ENCODE measurements at places on chromosomes 12 and 14.
A peak's percentile ranks its signal among the peaks of the same experiment; 100 is the strongest.

DNA sequence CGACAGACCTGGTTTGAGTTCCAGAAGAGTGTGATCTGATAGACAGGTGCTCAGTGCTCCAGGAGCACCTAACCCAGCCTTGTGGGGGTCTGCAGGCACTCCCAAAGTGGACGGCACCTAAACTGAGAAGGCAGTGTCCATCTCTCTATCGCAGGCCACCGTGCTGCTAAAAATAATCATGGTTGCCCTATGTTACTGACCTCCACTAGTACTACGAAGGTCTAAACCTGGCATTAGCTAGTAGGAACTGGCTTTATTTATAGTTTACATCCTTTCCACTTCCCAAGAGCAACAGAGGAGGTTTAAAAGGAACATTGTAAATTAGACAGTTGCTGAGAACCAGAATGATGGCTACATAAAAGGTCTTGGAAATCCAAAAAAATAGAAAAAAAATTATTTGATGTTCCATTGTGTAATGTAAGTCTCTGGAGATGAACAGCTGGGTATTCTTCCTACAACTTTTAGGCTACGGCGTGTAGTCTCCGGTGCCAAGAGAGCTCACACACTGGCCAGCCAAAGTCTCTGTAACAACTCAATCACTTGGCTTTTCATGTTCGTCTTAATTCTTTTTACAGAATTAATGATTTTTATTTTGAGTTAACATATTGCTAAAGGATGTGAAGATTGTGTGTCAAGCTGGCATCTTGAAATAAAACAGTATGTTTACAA is 27.3 kb downstream of the PPFIBP1 start:
- no peak for DNase-seq

DNA sequence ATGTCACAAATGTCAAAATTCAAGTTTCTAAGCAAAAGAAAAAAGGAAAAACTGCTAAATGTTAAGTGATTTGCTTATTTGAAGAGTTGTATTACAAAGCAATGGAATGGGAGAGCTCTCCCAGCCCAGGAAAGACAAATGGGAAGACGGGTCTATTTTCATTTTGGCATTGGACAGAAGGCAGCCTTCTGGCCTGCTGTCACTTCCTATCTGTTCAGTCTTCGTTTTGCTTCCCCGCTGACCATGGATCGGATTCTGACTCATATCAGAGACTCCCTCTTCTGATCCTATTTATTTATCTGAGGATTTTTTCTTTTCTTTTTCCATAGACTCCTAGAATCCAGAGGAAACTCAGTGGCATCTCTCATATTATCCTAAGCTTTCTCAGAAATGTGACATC is 634.9 kb downstream of the DIO2 start:
- no peak for DNase-seq

- DNase-seq: peak; percentile 42
These were observed at the start of gene RASSF3 for GRCh38 chr12:64610079-64610659. Gene RASSF3, plus strand, starts transcription at chr12:64610495. Its CDS starts 138 bp downstream, at chr12:64610633.

- no peak for DNase-seq
These were observed 18.6 kb downstream of the GSTZ1 start for GRCh38 chr14:77339407-77339806.

- no peak for DNase-seq
These were observed 34.0 kb upstream of the KCNK13 start for GRCh38 chr14:90027842-90028241.

DNA sequence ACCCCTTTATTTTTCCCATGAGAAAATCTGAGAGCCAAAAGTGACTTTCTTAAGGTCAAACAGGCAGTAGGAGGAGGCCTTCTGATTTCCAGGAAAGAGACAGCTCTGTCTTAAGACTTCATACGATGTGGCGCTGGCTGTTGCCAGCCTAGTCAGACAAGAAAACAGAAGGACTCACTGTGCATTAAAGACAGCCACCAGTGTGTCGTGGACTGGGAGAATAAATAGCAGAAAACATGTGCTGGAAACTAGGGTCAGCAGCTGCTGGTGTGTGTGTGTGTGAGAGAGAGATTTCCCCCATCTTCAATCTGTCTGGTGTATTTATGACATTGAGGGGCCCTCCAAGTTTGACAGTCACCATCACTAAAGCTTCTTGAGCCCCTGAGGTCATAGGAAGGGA is 708.6 kb upstream of the TMEM132C start:
- no peak for DNase-seq

DNA sequence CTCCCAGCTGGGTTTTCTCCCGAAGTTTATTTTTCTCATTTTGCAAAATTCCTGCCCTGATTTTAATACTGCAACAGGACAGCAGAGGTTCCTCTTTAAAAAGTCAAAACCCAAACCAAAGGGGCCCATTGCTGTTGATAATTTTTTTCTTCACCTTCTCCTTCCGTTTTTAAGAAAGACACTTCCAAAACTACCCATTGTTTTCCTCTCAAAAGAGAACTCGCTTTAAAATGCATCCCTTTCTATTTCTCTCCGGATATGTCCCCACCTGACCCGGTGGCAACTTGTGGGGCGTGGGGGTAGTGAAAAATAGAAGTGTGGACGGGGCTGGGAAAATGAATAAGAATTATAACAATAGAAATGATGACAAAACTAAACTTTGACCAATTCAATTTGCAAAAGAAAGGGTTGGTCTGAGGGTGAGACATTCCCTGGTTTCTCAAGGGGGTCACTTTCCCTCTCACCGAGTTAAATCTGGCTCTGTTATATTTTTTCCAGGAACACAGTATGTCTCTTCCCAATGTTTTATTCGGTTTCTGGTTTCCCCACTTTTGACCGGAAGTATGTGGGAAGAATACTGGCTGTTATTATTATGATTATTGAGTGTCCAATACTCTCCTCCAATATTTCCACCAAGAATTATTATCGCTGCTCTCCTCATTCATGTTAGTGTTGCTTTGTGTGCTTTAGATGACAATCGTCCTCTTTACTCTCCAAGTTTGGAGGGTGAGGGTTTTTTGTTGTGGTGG is 4.1 kb upstream of the TBX5 start:
- no peak for DNase-seq

DNA sequence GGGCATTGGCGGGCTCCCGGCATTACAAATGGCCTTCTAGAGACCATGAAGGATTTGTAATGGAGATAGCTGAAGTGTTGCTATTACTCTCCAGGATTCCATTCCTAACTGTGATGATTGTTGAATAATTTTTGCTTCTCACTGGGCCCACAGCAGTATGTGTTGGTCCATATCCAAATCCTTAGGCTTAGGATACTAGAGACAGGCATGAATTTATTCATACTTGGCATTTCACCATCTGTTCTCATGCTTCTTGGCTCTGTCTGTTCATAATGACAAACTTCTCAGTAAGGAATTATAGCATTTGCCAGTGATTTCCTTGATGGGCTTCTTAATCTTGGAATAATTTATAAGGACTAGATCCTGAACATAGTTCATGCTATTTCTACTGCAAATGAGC is 832.9 kb downstream of the C12orf50 start:
- no peak for DNase-seq

DNA sequence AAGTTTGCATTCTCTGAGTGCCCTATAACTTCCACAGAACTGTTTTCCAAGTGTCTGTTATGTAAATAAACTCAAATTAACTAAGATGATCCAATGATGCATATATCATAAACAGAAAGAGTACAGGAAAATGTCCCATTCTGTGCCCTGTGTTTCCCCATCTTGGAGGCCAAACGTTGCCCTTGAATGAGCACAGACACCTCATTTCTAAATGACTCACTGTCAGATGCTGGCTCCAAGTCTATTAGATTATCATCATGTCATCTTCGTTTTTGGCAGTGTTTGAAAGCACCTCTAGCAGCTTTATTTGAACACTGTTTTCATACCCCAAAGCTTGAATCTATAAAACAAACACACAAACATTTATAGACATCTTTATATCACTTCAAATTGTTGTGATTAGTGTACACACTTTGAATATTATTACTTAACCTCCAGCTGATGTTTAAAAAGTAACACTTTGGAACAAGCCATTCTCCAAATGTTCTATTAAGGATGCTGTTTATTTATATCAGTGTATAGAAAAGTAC is 424.2 kb downstream of the NOVA1 start:
- DNase-seq: no peak

DNA sequence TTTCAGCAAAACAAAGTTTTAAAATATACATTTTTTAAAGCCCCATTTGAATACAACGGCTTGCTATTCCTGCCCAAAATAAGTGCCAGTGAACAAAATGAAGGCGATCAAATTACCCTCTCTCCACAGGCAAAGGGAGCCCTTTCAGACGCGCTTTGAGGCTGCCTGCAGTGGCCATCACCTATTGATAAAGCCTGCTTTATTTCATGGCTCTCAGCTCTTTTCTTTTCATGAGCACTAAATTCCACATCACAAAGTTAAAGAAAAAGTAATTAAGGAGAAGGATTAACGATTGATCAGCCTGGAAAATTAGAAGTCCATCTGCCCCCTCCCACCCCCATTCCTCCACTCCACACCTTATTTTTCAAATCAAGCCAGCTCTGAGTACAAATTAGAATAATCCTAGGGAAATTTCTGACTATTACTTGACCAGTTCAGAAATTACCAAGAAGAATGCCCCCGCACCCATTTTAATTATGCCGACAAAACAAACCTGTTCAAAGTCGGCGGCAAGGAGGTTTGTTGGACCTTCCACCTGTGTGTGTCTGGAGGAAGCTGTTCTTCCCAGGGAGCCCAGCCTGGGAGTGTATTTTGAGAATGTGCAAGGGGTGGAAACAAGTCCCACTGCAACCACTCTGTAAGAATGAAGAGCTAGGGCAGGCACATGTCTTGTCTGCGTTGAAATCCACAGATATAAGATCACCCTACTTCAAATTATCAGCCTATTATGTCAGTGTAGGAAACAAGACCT is 64.2 kb upstream of the RIC8B start:
- peak; percentile 10 for DNase-seq

DNA sequence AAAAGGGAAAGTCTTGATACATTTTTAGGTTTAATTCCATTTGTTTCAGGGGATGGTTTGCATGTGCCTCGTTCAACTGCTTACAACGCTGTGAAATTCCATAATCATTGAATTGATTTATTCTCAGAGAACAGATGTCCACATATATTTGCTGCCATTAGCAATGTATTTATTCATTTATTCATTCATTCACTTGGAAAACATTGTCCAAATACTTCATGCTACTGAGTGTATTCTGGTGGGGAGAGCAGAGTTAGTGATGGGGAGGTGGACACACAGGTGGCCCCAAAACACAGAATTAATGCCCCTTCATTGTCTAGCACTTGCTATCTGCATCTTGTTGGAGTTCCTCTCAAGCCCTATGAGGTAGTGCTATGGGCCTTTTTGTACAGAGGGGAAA is 141.2 kb upstream of the PARP11 start:
- DNase-seq: no peak

- no peak for DNase-seq
These were observed 12.7 kb downstream of the NGDN start for GRCh38 chr14:23481979-23482822.

- no peak for DNase-seq
These were observed 29.6 kb downstream of the NAA30 start for GRCh38 chr14:57420033-57420432.

DNA sequence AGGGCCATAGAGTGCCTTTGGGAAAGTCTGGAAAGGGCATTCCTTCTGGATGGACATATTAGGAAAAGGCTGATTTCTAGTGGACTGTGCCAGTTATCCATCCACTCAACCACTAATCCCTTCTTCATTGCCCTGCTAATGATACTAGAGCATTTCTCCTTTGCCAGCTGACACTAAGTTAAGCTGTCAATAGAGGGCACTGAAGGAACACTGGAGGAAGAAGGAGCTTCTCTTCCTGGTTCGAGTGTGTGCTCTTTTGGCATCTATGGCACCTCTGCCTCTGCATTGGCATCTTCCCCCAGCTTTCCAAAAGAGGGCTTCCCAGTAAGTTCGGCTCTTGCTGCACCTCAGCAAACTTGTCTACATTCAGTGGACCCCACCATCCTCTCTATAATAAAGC is 165.4 kb downstream of the DERA start:
- peak; percentile 64 for DNase-seq

DNA sequence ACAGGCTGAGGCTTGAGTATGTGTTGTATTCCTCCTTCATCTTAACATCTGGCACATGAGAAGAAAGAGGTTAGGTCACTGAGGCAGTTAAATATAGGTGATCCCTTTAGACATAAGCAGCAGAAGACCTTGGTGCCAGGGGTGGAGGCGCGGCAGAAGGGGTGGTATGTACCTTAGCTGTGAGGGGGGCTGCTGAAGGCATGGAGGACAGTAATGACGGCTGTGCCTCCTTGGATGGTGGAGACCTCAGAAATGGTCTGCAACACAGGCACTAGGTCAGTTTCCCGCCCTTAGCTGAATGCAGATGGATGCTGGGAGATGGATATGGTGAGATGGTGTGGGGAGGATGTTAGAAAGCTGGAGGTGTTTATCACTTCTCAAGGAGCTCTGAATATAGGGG is 1.5 kb upstream of the PNMA1 start:
- no peak for DNase-seq

DNA sequence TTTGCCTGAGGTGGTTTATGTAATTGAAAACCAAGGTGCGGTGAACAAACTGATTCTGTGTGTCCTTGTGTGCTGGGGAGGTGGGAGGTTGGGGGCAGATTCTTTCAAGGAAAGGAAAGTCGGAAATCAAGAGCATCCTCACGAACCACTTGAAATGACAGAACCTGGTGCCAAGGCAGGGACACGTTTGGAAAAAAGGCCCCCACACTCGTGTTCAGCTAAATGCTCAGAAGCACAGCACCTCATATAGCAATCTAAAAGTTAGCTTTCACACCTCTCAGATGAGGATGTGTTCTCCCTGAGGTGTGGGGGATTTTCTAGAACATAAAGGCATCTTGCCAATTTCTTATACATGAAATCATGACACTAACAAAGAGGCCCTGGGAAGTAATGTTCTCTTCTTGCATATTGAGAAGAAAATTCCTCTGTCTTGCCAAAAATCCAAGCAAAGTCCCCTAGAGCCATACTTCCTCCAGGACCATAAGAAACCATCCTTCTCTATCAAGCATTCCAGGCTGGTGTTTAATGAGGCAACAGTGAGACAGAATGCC is 119.6 kb downstream of the PLXNC1 start:
- DNase-seq: no peak

GRCh38 chr14:59038746-59039145 is 149.7 kb upstream of the DAAM1 start:
- no peak for DNase-seq

- peak; percentile 1 for DNase-seq
These were observed 976 bp downstream of the PEX5 start for GRCh38 chr12:7190268-7191055.

GRCh38 chr12:114631242-114631641 is 52.7 kb downstream of the TBX3 start:
- no peak for DNase-seq

GRCh38 chr12:104108755-104109445 is 29.1 kb downstream of the NFYB start:
- DNase-seq: peak; percentile 77

GRCh38 chr14:34359420-34360117 is 102.5 kb downstream of the SPTSSA start:
- no peak for DNase-seq

DNA sequence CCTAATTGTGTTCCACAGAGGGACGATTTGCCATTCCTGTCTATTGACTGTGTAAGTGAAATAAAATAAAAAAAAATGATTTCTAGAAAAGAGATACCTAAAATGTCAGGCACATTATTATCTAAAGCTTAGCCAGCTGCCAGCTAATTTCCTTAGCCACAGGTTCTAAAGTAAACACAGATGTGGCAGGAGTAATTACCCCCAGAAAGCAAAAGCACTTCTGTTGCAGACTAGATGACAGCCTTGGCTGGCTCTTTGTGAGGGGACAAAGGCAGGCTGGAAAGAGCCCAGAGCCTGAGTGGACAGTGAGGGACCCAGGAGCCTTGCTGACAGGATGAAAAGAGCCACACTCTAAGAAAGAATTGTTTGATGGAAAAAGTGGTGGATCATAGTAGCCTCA is 418.1 kb downstream of the LRIG3 start:
- peak; percentile 97 for DNase-seq

- no peak for DNase-seq
These were observed 1.7 kb upstream of the IL26 start for GRCh38 chr12:68227356-68227755.
